ENCODE measurements at places on chromosomes 6 and 20. TPM values are rescaled to one million over a fixed set of nuclear protein-coding genes. Genes with fewer than 3 reads are reported as not detected.

The DLK2 gene
- 0.28 TPM for total RNA-seq

The OR12D3 gene
- total RNA-seq: not detected

The TSPO2 gene
- not detected for total RNA-seq

The PACSIN1 gene
- not detected for total RNA-seq

The HLA-DRB5 gene
- total RNA-seq: not detected

The KCNQ2 gene
- total RNA-seq: not detected

The MOG gene
- not detected for total RNA-seq

The BANF2 gene
- total RNA-seq: not detected

The TFAP2D gene
- not detected for total RNA-seq

The MUC21 gene
- not detected for total RNA-seq

The ASIP gene
- not detected for total RNA-seq

The NTSR1 gene
- 0.09 TPM for total RNA-seq

The MAS1 gene
- 0.09 TPM for total RNA-seq

The SCRT2 gene
- total RNA-seq: not detected

The ASXL1 gene
- total RNA-seq: 26.5 TPM

The SPAG4 gene
- total RNA-seq: 22.0 TPM

The TMEM200A gene
- total RNA-seq: 35.3 TPM

The HLA-DRA gene
- not detected for total RNA-seq

The EYS gene
- 0.28 TPM for total RNA-seq

The SIRPA gene
- 16.6 TPM for total RNA-seq

The GINS1 gene
- total RNA-seq: 1.4 TPM

The ADTRP gene
- total RNA-seq: 3.5 TPM

The SIRPB1 gene
- total RNA-seq: 0.71 TPM

The AGPAT1 gene
- 29.5 TPM for total RNA-seq

The ZKSCAN8 gene
- 11.9 TPM for total RNA-seq

The NR2E1 gene
- total RNA-seq: not detected

The KHDRBS2 gene
- total RNA-seq: not detected

The C20orf141 gene
- 0.37 TPM for total RNA-seq

The COL11A2 gene
- 0.14 TPM for total RNA-seq

The TUBB2B gene
- 2.4 TPM for total RNA-seq

The ELOVL4 gene
- 5.6 TPM for total RNA-seq

The TAAR2 gene
- not detected for total RNA-seq

The THBS2 gene
- total RNA-seq: 1,330 TPM

The ZBTB12 gene
- total RNA-seq: 3.8 TPM

The FRMD1 gene
- not detected for total RNA-seq

The PRPH2 gene
- total RNA-seq: 1.8 TPM

The HTR1E gene
- not detected for total RNA-seq

The PBOV1 gene
- total RNA-seq: not detected

The VSTM2L gene
- 1.1 TPM for total RNA-seq

The KIZ gene
- total RNA-seq: 26.6 TPM

The SLC32A1 gene
- total RNA-seq: not detected

The ACTL10 gene
- total RNA-seq: 1.9 TPM

The FARS2 gene
- total RNA-seq: 25.3 TPM

The ISM1 gene
- total RNA-seq: under 0.01 TPM

The EDN1 gene
- 2.0 TPM for total RNA-seq

The POM121L2 gene
- total RNA-seq: not detected

The C6orf141 gene
- total RNA-seq: 3.0 TPM

The SPATA25 gene
- 1.9 TPM for total RNA-seq

The COL9A3 gene
- total RNA-seq: 0.57 TPM

The SLC18B1 gene
- 7.4 TPM for total RNA-seq

The FAM83C gene
- total RNA-seq: not detected

The TRERF1 gene
- total RNA-seq: 1.8 TPM

The FNDC1 gene
- 0.14 TPM for total RNA-seq

The STX7 gene
- 30.2 TPM for total RNA-seq

All from smooth muscle cell of bladder (primary cell).